Activated CD8-positive, alpha-beta T cell treated with anti-CD3 and anti-CD28 coated beads, Interleukin-2, amount 10 ng/mL, durations not matched to agents 7 days and 5 days (primary cell): ENCODE measurements at places on chromosomes 12 and 14. TPM values are rescaled to one million over a fixed set of nuclear protein-coding genes. Genes with fewer than 3 reads are reported as not detected.
A peak's percentile ranks its signal among the peaks of the same experiment; 100 is the strongest.

DNA sequence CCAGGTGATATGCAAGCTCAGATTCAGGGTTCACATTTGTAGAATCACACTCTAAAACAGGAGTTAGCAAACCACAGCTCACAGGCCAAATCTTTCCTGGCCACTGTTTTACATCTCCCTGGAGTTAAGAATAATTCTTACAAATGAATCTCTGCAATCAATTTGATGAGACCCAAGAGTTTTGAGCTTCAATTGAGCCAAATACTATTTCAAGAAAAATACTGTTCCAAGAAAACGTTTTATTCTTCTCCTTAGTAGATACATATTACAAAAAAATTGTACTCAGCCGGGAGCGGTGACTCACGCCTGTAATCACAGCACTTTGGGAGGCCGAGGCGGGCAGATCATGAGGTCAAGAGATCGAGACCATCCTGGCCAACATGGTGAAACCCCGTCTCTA lies 2.5 kb downstream of the PTGDR start:
- no peak overlapping the region for H3K27ac ChIP-seq
- peaks cover 49% of the 10 kb centered on the region for H3K4me1 ChIP-seq
- peaks cover 53% of the 10 kb centered on the region for H3K27me3 ChIP-seq
- DNase-seq: no peak

The NOVA1 gene
- not detected for total RNA-seq

The KLRC4 gene
- 4.9 TPM for total RNA-seq

The B4GALNT1 gene
- 0.84 TPM for total RNA-seq

GRCh38 chr12:54216797-54217661 lies 28.2 kb upstream of the SMUG1 start:
- H3K4me3 ChIP-seq: peak overlapping the region; percentile 65

DNA sequence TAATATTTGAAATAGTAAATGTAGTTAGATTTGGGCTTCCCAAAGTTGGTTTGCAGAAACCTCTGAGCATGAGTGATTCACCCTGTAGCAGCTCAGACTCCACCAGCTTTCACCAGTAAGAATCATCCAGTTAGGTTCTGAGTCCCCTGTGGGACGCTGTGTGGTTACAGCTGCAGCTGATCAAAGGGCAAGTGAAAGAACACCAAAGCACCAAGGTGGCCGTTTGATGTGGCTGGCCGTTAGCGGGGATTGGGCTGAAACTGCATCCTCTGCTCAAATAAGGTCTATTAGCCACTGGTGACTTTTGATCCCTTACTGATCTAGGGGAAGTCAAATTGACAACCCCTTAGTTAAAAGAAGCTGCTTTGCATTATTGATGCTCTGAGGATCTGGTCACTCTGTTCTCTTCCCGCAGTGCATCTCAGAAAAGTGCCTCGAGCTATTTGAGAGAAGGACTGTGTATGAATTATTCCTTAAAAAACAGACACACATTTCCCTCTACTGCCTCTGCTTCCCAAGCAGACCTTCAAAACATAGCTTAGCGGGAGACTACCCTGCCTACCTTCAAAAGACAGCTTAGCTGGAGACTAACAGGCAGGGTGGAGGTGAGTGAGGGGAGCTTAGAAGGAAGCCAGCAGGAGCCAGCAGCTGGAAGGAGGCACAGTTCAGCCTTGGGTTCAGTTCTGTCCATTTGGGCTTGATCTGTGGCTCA lies 3.7 kb downstream of the ABHD12B start:
- H3K27ac ChIP-seq: no peak overlapping the region
- H3K36me3 ChIP-seq: no peaks in the 10 kb centered on the region
- H3K4me1 ChIP-seq: peaks cover 34% of the 10 kb centered on the region
- peak; percentile 87 for DNase-seq
- H3K27me3 ChIP-seq: peaks cover 76% of the 10 kb centered on the region
- H3K4me3 ChIP-seq: peak overlapping the region; percentile 27

GRCh38 chr14:73236157-73236556 lies 1.1 kb upstream of the PAPLN start:
- DNase-seq: no peak
- no peaks in the 10 kb centered on the region for H3K36me3 ChIP-seq
- peaks cover 66% of the 10 kb centered on the region for H3K27me3 ChIP-seq
- H3K4me1 ChIP-seq: peaks cover 9% of the 10 kb centered on the region
- no peak overlapping the region for H3K4me3 ChIP-seq

- H3K27me3 ChIP-seq: peaks cover 14% of the 10 kb centered on the region
- no peak overlapping the region for H3K27ac ChIP-seq
- no peak for DNase-seq
- no peak overlapping the region for H3K4me3 ChIP-seq
These were observed 100.6 kb downstream of the TNFAIP2 start for GRCh38 chr14:103223818-103224352.
